ENCODE measurements at places on chromosomes 6 and 20. TPM values are rescaled to one million over a fixed set of nuclear protein-coding genes. Genes with fewer than 3 reads are reported as not detected.

Gene PI16
- 0.37 TPM for total RNA-seq

Gene CENPW
- 43.5 TPM for total RNA-seq

DNA sequence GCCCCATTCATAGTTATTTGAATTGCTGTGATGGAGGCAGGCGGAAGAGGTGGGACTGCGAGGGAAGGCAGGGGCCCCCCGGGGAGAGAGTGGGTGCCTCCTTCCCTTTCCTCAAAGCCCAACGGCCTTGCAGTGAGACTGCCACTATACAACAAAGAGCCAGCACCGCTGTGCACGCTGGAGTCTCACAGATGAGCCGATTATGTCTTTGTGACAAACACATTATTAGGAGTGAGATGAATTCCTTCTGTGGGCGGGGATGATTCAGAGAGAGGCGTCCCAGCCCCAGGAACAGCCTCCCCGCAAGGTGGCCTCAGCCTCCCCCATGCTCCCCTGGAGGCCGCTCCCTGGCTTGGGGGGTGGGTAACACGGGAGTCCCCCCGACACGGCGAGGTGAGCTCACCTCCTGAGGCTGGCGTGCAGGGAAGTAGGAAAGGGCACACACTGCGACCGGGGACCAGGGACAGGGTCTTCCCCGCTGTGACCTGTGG lies 26.7 kb downstream of the NTSR1 start:
- H3K27me3 ChIP-seq: peaks cover 2% of the 10 kb centered on the region
- peak overlapping the region; percentile 84 for H3K27ac ChIP-seq
- peak overlapping the region; percentile 55 for H3K4me3 ChIP-seq
- DNase-seq: no peak
- peaks cover 33% of the 10 kb centered on the region for H3K4me1 ChIP-seq
- H3K36me3 ChIP-seq: peaks cover 2% of the 10 kb centered on the region

DNA sequence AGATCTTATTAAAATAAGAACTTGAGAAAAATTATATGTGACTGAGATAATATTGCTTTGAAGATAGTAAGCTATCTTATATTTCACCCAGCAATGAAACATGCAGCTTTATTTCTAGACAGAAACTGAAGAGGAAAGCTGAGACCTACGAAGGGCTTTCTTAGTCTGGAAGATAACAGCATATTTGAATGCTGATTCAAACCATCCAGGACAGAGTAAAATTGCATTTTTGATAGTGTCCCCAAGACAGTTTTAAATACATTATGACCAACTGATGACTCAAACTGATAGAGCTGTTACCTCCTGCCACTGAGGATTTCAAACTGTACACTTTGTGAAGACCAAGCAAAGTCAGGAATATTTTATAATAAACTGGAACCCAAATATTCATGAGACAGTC lies 409.6 kb downstream of the GRIK2 start:
- no peak overlapping the region for H3K27ac ChIP-seq
- DNase-seq: no peak

GRCh38 chr6:36349240-36349639 lies 12.6 kb upstream of the BNIP5 start:
- peaks cover 6% of the 10 kb centered on the region for H3K27me3 ChIP-seq
- H3K36me3 ChIP-seq: peaks cover under 1% of the 10 kb centered on the region
- H3K4me3 ChIP-seq: no peak overlapping the region
- no peak overlapping the region for H3K27ac ChIP-seq

- no peak overlapping the region for H3K4me3 ChIP-seq
- no peak for DNase-seq
- H3K4me1 ChIP-seq: no peaks in the 10 kb centered on the region
- H3K36me3 ChIP-seq: no peaks in the 10 kb centered on the region
- H3K27me3 ChIP-seq: no peaks in the 10 kb centered on the region
These were observed 485.6 kb upstream of the SYNCRIP start for GRCh38 chr6:86128130-86128814.

GRCh38 chr6:55963301-55963700 lies 87.9 kb upstream of the BMP5 start:
- no peak overlapping the region for H3K4me3 ChIP-seq
- no peak overlapping the region for H3K27ac ChIP-seq
- H3K36me3 ChIP-seq: no peaks in the 10 kb centered on the region
- no peaks in the 10 kb centered on the region for H3K4me1 ChIP-seq
- DNase-seq: no peak

GRCh38 chr6:142843361-142843760 lies 101.6 kb downstream of the HIVEP2 start:
- peaks cover 66% of the 10 kb centered on the region for H3K4me1 ChIP-seq
- peak overlapping the region; percentile 77 for H3K4me3 ChIP-seq
- DNase-seq: no peak
- H3K27ac ChIP-seq: peak overlapping the region; percentile 86
- no peaks in the 10 kb centered on the region for H3K36me3 ChIP-seq

GRCh38 chr20:63653041-63653973 lies at the start of gene STMN3:
Gene STMN3 (minus strand): TSS chr20:63653424. CDS start chr20:63653345, 79 bp downstream.
- peaks cover 12% of the 10 kb centered on the region for H3K4me1 ChIP-seq
- no peaks in the 10 kb centered on the region for H3K36me3 ChIP-seq
- H3K27me3 ChIP-seq: peaks cover 9% of the 10 kb centered on the region
- DNase-seq: peak; percentile 83

DNA sequence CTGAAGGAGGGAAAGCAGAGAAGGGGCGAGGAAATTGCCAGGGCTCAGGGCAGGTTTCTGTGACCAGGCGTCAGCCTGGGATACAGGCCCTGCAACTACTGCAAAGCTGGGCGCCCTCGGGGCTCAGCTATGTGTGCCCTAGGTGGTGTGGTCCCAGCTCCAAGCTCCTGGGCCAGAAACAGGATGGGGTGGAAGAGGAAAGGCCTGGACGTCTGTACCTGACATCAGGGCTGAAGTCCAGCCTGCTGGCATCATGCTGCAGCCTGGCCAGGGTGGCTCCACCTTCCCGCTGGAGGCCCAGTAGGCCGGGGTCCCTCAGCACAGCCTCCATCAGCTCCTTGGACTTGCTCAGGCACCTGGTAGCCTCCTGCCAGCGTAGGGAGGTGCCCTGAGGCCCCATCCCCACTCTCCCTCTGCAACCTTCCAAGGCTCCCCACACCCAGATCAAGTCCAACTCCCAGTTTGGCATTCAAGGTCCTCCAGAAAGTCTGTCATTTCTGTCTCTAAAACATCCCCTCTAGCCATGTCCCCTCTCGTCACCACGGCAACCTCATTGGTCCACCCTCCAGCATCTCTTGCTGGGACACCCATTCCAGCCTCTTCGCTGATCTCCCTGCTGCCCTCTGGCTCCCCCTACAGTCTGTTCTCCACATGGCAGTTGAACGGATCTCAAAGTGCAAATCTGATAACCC lies 38.2 kb downstream of the KIAA1755 start:
- H3K36me3 ChIP-seq: no peaks in the 10 kb centered on the region
- no peak overlapping the region for H3K27ac ChIP-seq
- DNase-seq: peak; percentile 65

Gene TPD52L2
- 39.5 TPM for total RNA-seq

Gene POFUT1
- total RNA-seq: 23.9 TPM

Gene SNAI1
- total RNA-seq: 0.75 TPM

- no peak for DNase-seq
- H3K4me3 ChIP-seq: no peak overlapping the region
- H3K36me3 ChIP-seq: no peaks in the 10 kb centered on the region
These were observed 348.9 kb upstream of the KCNQ5 start for GRCh38 chr6:72272958-72273357.

DNA sequence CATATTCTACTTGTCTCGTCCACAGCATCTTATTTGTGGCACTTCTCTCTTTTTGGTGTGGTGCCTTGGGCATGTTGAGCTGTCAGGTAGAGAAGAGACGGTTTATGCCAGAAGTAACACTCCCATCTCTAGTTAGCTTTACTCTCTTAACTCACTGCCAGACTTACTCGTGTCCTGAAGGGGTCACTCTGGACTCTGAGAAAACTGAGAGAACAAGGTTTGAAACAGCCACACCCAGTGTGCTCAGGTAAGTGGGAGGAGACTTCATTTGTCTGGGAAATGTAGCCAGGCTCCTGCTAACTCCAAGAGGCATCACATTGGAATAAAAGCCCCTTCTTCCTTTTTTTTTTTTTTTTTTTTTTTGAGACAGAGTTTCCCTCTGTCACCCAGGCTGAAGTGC lies 360.8 kb downstream of the QKI start:
- no peaks in the 10 kb centered on the region for H3K27me3 ChIP-seq
- H3K4me3 ChIP-seq: no peak overlapping the region
- H3K36me3 ChIP-seq: no peaks in the 10 kb centered on the region
- no peak for DNase-seq

Gene ATG5
- 28.5 TPM for total RNA-seq

DNA sequence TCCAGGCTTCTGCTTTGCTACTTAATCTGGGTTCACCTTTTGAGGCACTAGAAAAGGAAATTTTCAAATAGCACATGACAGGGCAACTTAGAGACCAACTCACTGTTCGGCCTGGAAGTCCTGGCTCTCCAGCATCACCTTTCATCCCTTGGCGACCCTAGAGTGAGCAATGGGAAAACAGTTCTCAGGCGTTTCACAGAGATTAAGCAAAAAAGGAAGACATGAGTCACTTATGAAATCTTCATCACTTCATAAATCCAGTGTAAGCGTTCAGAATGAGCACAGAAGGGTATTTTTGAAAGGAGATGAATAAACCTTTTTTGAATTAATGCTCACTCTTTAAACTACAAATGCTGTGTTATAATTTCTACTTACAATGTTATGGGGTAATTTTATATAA lies 104.0 kb downstream of the COL12A1 start:
- no peak overlapping the region for H3K27ac ChIP-seq
- H3K4me1 ChIP-seq: no peaks in the 10 kb centered on the region
- no peaks in the 10 kb centered on the region for H3K36me3 ChIP-seq
- DNase-seq: no peak
- H3K4me3 ChIP-seq: no peak overlapping the region
- H3K27me3 ChIP-seq: no peaks in the 10 kb centered on the region

GRCh38 chr6:134007077-134007476 lies 45.3 kb downstream of the SLC2A12 start:
- no peak overlapping the region for H3K27ac ChIP-seq
- no peaks in the 10 kb centered on the region for H3K4me1 ChIP-seq
- H3K4me3 ChIP-seq: no peak overlapping the region
- no peak for DNase-seq
- H3K36me3 ChIP-seq: no peaks in the 10 kb centered on the region

Gene FAM110A
- total RNA-seq: 44.5 TPM

Gene GLP1R
- not detected for total RNA-seq

- no peaks in the 10 kb centered on the region for H3K4me1 ChIP-seq
- H3K27me3 ChIP-seq: no peaks in the 10 kb centered on the region
- H3K36me3 ChIP-seq: no peaks in the 10 kb centered on the region
- DNase-seq: no peak
- H3K4me3 ChIP-seq: no peak overlapping the region
- no peak overlapping the region for H3K27ac ChIP-seq
These were observed 101.6 kb downstream of the BMP7 start for GRCh38 chr20:57164872-57165271.

Gene TMEM74B
- 4.0 TPM for total RNA-seq

Gene PLEKHG1
- 3.8 TPM for total RNA-seq

DNA sequence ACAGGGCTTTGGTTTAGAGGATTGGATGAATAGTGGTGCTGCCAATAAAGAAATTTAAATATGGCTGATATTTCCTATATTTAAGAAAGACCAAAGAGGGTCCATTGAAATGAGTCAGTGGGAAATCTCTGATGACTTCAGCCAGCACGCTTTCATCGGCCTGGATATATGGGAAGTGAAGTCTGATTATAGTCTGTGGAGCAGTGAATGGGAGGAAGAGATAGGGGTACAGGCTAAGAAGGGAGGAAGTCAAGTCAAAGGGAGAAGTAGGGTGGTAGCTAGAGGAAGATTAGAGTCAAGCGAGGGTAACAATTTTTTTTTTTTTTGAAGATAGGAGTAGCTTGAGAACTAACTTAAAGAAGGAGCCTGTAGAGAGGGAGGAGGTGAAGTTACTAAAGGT lies 22.7 kb downstream of the SLC16A10 start:
- H3K36me3 ChIP-seq: peaks cover 27% of the 10 kb centered on the region
- H3K27me3 ChIP-seq: no peaks in the 10 kb centered on the region
- H3K27ac ChIP-seq: no peak overlapping the region
- peaks cover 24% of the 10 kb centered on the region for H3K4me1 ChIP-seq
- DNase-seq: no peak

DNA sequence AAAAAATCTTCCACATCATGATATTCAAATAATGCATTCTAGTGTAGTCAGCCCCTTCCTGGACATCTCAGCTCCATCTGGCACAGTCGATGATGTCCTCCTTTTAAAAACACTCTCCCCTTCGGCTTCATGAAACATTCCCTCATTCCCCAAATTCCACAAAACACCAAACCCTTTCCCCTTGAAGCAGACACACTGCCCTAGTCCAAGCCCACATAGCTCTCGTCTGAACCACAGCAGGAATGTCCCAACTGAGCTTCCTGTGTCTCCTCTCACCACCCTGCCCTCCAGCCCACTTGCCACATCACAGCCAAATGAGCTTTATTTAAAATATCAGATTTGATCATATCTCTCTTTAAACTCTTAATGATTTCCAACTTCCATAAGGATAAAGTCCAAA lies 106.4 kb upstream of the CARMIL1 start:
- peaks cover 33% of the 10 kb centered on the region for H3K4me1 ChIP-seq
- H3K27me3 ChIP-seq: no peaks in the 10 kb centered on the region
- H3K27ac ChIP-seq: no peak overlapping the region
- H3K36me3 ChIP-seq: peaks cover 4% of the 10 kb centered on the region

GRCh38 chr6:1615151-1615852 lies 5.6 kb downstream of the FOXC1 start:
- H3K27me3 ChIP-seq: peaks cover 70% of the 10 kb centered on the region
- H3K36me3 ChIP-seq: no peaks in the 10 kb centered on the region
- no peak overlapping the region for H3K4me3 ChIP-seq
- no peak for DNase-seq
- no peak overlapping the region for H3K27ac ChIP-seq

Gene HEY2
- 0.22 TPM for total RNA-seq

DNA sequence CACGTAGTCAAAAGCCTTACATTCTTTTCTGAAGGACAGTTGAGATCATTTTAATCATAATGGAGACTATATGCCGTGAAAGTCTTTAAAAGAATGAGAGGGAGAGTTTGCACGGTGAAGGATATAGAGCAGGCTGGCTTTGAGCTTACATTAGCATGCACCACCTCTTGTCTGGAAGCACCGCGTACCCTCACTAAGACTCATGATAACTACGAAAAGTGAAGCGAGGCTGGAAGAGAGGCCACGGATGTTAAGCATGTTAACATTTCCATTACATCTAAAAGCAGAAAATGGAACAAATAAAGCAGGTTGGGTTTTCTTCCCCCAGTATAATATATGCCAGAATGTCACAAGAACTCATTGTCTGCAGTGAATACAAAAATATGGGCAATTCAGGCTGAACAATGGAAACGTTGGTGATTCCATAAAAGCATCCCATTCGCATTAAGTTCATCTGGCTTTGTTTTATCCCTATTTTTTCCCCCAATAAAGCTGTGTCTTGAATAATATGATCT lies 40.6 kb upstream of the NKX2-2 start:
- H3K27me3 ChIP-seq: peaks cover 7% of the 10 kb centered on the region
- H3K4me1 ChIP-seq: peaks cover 2% of the 10 kb centered on the region
- no peak overlapping the region for H3K4me3 ChIP-seq
- no peaks in the 10 kb centered on the region for H3K36me3 ChIP-seq
- DNase-seq: no peak

Gene WFDC12
- total RNA-seq: not detected

DNA sequence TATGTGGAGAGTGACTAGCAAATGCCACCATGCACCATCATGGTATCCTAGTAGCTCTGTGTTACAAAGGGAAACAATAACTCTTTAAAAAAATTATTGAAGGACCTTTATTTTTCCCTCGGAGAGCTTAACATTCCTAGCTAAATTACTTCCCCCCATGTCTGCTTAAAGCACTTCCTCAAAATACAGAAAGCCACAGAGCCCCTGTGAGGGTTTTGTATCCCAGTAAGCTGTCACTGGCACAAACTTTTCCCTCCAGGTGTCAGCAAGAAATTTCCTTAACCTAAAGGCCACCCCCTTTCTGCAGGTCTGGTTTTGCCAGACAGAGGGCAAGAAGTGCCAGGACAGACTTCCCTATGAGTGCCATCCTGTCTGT lies 340.0 kb upstream of the PRDM1 start:
- no peak for DNase-seq
- peaks cover 6% of the 10 kb centered on the region for H3K4me1 ChIP-seq
- peaks cover 24% of the 10 kb centered on the region for H3K27me3 ChIP-seq
- H3K4me3 ChIP-seq: no peak overlapping the region

Gene UNC5CL
- total RNA-seq: 3.0 TPM

Data from activated naive CD8-positive, alpha-beta T cell treated with anti-CD3 and anti-CD28 coated beads, Interleukin-2, amount 10 ng/mL, durations not matched to agents 7 days and 5 days (primary cell).